Activated CD8-positive, alpha-beta memory T cell treated with anti-CD3 and anti-CD28 coated beads, Interleukin-2, amount 50 U/mL, for 48 hours (primary cell): ENCODE measurements at places on chromosomes 7 and 10.

GRCh38 chr7:70734411-70734810 is 397.5 kb upstream of the GALNT17 start:
- no peak for DNase-seq

GRCh38 chr7:158819571-158820203 is 9.6 kb downstream of the ESYT2 start:
- peak; percentile 36 for DNase-seq

DNA sequence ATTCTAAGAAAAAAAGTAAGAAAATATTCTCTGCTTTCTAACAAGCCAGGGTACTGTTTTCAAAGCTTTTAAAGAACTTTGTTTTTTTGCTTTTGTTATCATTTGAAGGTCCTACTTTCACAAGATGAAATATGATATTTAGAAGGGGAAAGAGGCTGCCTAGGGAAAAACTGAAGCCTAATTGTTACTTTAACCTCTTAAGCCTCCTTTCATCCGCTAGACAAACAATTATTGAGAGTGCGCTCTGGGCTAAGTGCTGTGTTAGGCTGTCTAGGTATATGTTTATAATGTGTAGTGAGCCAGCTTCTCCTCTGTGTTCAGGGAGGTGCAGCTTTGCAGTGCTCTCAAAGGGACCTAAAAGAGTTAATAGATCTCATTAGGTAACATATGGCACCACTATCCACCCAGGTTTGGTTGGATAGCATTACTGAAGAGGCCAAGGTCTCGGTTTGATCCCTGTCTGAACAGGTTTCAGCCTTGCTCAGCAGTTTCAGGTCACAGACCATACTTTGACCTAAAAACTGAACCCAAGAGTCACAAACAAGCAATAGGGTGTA is 17.9 kb downstream of the PDK4 start:
- no peak for DNase-seq

GRCh38 chr10:3424111-3424851 is 251.7 kb upstream of the PITRM1 start:
- no peak for DNase-seq

GRCh38 chr10:124882313-124882712 is 59.6 kb upstream of the ZRANB1 start:
- DNase-seq, result no peak

DNA sequence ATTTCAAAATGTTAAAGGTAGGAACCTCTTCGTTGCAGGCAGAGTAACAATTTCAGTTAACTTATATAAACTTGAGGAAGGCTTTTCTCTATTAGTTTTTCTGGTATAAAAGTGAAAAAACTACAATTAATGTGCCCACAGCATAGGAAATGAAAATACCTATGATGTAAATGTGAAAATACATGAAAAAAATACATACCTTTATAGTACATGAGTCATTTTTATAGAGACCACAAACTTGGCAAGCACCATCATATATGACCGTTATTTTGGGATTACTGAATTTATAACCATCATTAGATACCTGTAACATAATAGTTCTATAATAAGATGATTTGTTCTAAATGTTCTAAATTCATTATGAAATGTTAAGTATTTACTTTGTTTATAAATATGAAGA is 42.7 kb downstream of the VWDE start:
- no peak for DNase-seq

DNA sequence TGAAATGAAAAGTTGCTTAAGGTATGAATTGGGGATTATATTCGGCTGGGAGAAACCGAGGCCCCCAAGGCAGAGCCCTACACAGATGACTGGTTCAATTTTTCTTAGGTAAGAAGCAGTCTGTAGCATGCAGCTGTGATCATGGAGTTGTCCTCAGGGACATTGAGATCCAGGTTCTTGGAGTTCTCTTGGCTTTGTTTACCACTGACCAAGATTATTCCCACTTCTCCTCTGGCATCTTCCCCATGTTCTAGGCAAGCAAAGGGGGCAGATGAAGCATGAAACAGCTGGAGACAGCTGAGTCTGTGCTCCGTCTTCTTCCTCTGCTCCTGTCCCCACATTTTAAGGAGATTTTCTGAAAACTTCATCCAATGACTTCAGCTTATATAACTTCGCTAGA is 129.5 kb upstream of the BMPER start:
- DNase-seq, result no peak

DNA sequence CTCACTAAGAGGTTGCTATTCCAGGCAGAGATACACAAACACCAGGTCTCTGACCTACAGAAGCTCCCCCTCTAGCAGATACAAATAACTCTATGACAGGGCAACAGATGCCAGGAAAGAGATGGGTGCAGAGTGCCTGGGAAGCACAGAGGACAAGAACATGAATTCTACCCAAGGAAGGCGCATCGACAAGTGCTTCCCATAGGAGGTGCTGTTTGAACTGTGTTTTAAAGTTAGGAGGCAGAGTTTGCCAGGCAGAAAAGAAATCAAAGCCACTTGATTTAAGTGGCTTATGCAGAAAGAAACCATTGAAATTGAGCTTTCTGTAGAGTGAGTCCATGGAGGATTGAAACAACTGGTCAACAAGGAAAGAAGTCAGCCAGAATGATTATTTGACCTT is 35.3 kb upstream of the EGR2 start:
- DNase-seq, result no peak

GRCh38 chr10:45375716-45376231 is 1.8 kb downstream of the ALOX5 start:
- DNase-seq, result no peak

- no peak for DNase-seq
Observed at GRCh38 chr7:88071994-88072714, 138.1 kb downstream of the ADAM22 start.

DNA sequence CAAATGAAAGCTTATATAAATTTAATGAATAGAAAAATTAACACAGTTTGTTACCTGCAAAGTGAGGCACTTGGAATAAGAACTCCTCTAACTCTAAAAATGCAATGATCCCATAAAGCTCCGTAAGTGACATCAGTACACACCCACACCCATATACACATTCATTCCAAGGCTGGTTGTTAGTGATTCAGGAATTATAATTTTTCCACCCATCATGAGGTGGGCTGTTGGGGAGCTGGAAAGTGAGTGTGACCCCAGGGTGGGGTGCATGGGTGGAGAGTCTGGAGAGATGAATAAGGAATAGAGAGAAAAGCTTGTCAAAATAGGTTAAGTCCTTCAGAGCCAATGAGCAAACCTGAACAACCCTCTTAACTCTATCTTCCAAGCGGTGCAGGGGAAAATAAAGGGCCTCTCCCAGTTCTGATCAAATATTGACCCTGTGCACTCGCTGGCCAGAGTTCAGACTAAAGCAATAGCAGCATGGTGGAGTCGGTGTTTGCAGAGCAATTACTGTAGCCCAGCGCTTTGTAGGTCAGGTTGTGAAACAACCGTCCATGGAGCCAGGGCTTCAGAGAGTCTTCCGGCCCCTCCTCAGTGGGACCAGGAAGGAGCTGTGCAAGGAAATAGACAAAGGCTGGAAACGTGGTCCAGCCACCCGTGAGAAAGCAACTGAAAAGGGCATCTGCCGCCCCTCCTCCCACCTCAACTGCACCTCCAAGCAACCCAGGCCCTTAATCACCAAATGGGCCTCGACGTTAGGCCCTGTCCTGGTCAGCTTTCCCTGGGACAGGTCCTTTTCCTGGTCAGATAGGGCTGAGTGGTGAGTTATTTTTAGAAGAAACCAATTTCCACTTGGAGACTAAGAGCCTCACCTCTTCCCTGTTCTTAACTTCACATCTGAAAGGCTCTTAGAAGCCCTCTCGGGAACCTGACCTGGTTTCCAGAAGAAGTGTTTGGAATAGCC is 61.2 kb downstream of the SH3PXD2A start:
- no peak for DNase-seq
